Glomerular endothelial cell (primary cell): ENCODE measurements at places on chromosomes 4 and X. TPM values are rescaled to one million over a fixed set of nuclear protein-coding genes. Genes with fewer than 3 reads are reported as not detected.

DNA sequence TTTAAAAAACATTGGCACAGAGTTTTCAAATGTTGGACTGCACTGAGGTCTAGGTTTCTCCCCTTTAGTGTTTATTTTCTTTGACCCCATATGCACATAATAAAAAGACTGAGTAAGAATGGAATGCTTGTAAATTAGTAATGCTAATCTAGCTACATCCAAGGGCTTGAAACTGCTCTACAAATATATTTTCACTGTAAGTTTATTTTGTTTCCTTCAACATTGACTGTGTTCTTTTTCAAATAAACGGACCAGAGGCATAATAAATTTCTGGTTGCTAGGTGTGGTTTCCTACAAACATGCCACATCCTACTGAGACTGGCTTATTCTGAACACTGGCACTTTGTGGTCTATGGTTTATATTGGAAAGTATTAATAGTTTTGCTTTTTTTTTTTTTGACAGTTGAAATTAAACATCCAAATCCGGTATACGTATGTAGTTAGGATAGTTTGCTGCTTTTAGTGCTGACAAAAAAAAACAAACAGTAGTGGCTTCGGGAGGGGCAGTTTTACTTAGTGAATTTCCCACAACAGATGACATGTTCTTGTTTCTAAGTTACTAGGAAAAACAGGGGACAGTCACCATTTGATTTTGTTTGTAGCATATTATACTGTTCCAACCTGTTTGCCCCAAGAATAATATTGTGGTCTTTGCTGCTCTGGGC, 13.2 kb downstream of the CA5B start:
- DNase-seq, result no peak

DNA sequence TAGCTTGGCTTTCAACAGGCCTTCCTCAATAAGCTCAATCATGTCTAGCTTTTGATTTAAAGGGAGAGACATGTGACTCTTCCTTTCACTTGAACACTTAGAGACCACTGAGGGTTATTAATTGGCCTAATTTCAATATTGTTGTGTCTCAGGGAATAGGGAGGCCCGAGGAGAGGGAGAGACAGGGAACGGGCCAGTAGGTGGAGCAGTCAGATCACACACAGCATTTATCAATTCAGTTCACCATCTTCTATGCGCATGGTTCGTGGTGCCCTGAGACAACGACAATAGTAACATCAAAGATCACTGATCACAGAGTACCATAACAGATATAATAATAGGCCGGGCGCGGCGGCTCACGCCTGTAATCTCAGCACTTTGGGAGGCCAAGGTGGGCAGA, 17.8 kb downstream of the ZNF81 start:
- DNase-seq, result no peak

DNA sequence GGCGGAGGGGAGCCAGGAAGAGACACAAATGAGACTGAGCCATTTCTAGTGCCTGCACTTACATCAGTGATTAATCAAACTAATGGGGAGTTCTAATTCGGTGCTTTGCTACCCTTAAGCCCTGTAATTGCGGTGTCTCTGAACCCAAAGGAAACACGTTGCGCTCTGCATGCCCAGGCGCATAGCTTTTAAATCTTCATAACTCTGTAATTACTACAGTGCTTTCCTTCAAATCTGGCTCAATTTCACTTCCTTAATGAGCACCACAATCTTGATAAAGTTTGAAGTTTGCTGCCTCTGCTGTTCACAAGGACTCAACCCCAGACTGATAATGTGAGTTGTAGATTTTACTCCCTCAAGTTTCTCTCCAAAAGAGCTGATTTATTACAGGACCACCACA, 5.7 kb upstream of the NHS start:
- DNase-seq, result no peak

BGN gene
- total RNA-seq, result 5.9 and 166 TPM in 2 replicates

DNAAF6 gene
- not detected in 2 replicates for total RNA-seq
